ENCODE measurements at places on chromosomes 3 and 15. TPM values are rescaled to one million over a fixed set of nuclear protein-coding genes. Genes with fewer than 3 reads are reported as not detected.

DMXL2 gene
- 5.9 TPM for polyA plus RNA-seq

CTXN2 gene
- polyA plus RNA-seq: 0.08 TPM

ARGFX gene
- polyA plus RNA-seq: not detected

HDGFL3 gene
- 14.1 TPM for polyA plus RNA-seq

ALDH1A2 gene
- polyA plus RNA-seq: 0.13 TPM

ALDH1L1 gene
- polyA plus RNA-seq: 1.6 TPM

SERPINI2 gene
- not detected for polyA plus RNA-seq

GREM1 gene
- 0.33 TPM for polyA plus RNA-seq

GOLGA8S gene
- 0.05 TPM for polyA plus RNA-seq

ADGRG7 gene
- not detected for polyA plus RNA-seq

AMOTL2 gene
- polyA plus RNA-seq: 33.5 TPM

ITGA11 gene
- 0.05 TPM for polyA plus RNA-seq

SYNPR gene
- 0.46 TPM for polyA plus RNA-seq

DAPK2 gene
- polyA plus RNA-seq: 1.8 TPM

PRSS50 gene
- polyA plus RNA-seq: 1.1 TPM

ACTC1 gene
- polyA plus RNA-seq: 37.6 TPM

TRH gene
- polyA plus RNA-seq: 0.03 TPM

LRRC49 gene
- polyA plus RNA-seq: 5.0 TPM
